Activated naive CD4-positive, alpha-beta T cell treated with anti-CD3 and anti-CD28 coated beads for 36 hours (primary cell): ENCODE measurements at places on chromosomes 5 and 9.

GRCh38 chr5:143691945-143692290 lies 120.0 kb upstream of the HMHB1 start:
- no peak for DNase-seq

DNA sequence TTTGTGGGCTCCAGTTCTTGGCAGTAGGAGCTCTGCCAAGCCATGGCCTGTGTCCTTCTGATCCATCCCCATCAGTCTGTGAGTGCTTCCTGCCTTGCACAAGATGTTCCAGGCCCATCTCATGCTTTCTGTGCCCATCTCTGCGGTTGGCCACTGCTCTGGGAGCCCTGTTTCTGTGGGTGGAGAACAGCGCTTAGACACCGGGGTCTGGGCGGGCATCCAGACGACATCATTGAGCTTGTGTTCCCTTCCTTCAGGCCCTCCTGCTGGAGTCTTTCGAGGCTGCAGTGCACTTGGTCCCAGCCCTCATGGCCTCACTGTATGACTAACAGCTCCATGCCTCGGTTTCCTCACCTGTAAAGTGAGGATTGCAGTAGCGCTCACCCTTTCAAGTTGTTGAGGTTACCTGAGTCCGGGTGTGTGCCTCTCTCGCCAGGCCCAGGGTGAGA lies 14.9 kb upstream of the CARD19 start:
- peak; percentile 3 for DNase-seq

GRCh38 chr5:132147663-132148062 lies 74.1 kb downstream of the CSF2 start:
- DNase-seq, result no peak

DNA sequence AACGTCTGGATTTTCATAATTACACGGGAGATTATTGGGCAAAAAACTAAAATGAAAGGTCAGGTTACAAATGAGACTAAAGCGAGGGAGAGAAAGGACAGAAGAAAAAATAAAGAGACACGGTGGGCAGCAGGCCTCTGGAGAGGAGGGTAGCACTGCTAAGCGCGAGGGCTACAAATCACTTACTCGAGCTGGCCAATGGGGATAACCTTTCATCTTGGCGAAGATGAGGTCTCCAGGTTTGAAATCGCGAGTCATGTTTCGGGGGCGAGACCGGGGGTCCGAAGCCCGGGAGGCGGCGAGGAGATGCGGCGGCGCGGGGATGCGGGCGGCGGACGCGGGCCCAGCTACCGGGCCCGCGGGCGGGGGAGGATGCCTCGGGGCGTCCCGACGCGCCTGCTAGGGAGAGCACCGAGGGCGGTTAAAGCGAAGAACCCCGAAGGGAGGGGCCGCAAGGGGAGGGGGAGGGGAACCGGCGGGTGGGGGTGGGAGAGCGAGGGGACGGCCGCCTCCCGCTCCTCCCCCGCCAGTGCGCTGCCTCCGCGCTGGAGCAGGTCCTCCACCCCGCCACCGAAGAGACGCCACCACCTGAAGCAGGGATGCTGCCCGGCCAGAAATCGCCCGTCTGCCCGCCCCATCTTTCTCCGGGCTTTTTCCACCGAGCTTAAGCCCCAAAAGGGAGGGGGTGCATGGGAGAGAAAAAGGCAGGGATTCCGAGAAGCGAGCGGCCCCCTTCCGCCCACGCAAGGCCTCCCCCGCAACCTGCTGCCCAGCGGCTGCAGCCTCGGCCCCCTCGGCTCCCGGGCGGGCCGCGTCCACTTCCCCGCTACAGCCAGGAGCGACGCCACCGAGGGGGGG lies 610 bp downstream of the PSIP1 start:
- peak; percentile 77 for DNase-seq

DNA sequence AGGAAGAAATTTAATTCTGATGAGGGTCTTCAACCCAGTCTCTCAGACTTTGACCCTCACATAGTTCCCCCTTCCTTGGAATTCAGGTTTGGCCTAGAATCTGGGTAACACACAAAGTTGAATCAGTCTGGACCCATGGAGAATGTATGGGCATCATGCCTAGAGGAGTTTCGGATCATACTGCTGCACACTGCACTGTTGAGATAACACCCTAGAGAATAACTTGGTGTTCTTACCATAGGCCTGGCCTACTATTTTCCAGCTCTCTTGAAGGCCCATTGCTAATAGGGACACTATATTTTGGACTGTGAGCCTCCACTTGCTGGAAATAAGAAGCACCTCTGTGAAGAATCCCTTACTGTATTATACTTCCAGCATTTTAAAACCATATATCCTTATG lies 413.5 kb downstream of the PLK2 start:
- DNase-seq, result no peak

DNA sequence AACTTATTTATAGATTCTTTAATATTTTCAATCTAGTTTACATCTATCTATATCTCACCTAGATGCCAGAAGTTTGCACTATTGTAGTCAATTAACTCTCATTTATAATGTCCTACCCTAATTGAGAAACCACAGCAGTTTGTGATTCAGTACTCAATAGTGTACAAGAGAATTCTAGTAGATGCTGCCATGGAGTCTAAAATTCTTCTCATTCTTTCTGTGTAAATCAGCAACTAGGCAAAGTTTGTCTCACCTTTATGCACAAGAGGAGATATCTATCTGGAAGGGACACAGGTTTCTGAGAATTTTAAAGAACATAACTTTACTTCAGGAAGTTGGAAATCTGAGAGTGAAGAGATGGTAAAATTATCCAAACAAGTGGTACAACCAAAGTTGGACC lies 173.0 kb upstream of the FBXL7 start:
- no peak for DNase-seq

DNA sequence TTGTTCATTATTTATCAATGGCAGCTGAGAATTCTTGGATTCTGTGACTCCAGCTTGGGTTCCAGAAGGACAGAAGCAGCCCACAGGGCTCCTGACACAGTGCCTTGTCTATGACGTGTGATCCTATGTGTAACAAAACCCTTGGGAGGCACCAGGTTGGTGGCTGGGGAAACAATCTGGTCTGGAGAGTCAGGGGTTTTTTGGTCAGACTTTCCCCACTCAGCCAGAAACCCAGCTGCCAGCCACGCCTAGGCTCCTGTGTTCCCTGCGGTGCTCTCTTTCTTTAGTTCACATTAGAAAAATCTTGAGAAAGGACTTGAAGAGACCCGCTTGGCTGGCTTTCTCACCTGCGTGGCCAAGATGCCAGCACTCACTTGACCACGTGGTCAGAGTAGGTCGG lies 15.5 kb upstream of the ZBED3 start:
- DNase-seq, result no peak

DNA sequence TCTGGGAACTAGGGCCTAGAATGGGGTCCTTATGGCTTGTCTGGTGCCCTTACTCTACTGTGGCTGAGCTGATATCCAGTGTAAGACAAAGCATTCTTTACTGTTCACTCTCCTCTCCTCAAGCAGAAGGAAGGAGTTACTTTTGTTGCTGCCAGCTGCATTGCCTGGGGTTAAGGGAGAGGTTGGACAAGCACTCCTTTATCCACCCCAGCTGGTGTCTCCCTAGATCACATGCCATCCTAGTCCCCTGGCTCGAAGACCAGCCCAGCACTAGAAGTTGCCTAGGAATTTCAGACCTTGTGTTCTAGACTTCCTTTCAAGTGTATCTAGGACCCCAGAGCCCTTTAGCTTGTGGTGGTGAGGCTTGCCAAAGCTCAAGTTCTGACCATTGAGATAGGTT lies 1051.5 kb upstream of the C9orf72 start:
- DNase-seq, result no peak

DNA sequence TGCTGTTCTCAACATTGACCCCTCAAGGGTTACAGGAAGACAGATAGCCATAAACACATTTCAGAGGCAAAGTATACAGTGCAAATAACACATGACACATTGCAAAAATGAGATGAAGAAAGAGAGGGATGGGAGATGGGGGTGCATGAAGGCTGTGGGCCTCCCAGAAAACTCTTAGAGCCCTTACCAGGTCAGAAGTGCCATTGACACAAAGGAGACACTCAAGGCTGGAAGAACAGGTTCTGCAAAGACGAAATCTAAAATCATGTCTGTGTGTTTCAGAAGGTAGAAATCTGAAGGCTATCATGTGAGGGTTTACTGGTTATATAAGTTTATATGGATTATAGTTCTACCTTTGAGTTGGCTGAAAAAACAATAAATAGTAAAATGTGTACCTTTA lies 318.8 kb downstream of the BNC2 start:
- DNase-seq, result no peak

- DNase-seq, result no peak
These were observed 341.3 kb downstream of the RASEF start for GRCh38 chr9:82721593-82721992.

- no peak for DNase-seq
These were observed 158.0 kb downstream of the DEPDC1B start for GRCh38 chr5:60541980-60542379.

- no peak for DNase-seq
These were observed 612.1 kb upstream of the CDH6 start for GRCh38 chr5:30581198-30581935.

- no peak for DNase-seq
These were observed 49.0 kb upstream of the CKMT2 start for GRCh38 chr5:81183811-81184748.

- no peak for DNase-seq
These were observed 66.8 kb downstream of the INSYN2B start for GRCh38 chr5:169913479-169913878.

DNA sequence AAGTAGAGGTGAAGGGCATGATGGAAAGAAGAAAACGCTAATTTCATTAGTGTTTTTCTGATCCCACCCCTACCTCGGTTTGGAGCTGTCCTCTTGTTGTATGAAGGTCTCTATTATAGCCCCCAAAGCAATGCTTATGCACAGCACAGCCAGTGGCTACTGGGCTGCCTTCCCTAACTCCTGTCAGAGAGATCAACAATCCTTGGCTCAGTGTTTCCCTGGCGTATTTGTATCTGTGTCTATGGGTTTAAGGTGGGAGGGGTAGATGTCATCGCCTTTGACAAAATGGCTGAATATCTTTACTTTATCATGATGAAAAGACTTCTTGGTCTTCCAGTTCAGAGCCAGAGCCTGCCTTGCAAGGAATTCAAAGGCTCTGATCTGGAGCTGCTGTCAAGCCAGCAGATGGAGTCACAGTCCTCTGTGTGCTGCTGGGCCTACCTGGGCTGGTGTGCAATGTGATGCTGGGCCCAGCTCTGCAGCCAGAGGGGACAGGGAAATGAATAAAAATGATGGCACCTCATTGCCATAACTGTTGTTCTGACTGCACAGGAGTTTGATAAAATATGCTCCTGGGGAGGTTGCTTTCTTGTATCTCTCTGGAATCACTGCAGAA lies 20.1 kb upstream of the HSPA9 start:
- DNase-seq, result no peak

DNA sequence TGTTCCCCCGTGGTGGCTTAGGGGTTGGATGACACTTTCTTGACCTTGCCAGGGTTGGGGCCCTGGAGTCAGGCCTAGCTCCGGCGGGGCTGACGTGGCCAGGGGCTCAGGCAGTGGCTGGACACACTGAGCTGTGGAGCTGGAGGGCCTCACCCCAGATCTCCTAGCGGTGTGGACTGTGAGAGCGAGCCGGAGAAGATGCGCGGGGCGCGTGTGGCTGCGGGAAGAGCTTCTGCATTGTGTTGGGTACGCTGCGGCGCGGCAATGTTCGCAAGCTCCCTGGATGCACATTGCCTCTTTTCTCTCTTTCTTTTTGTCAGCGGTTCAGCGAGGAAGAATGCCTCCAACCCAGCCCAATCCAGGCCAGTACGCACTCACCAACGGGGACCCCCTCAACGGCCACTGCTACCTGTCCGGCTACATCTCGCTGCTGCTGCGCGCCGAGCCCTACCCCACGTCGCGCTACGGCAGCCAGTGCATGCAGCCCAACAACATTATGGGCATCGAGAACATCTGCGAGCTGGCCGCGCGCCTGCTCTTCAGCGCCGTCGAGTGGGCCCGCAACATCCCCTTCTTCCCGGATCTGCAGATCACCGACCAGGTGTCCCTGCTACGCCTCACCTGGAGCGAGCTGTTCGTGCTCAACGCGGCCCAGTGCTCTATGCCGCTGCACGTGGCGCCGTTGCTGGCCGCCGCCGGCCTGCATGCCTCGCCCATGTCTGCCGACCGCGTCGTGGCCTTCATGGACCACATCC lies 4.8 kb downstream of the NR2F1 start:
- DNase-seq, result no peak

DNA sequence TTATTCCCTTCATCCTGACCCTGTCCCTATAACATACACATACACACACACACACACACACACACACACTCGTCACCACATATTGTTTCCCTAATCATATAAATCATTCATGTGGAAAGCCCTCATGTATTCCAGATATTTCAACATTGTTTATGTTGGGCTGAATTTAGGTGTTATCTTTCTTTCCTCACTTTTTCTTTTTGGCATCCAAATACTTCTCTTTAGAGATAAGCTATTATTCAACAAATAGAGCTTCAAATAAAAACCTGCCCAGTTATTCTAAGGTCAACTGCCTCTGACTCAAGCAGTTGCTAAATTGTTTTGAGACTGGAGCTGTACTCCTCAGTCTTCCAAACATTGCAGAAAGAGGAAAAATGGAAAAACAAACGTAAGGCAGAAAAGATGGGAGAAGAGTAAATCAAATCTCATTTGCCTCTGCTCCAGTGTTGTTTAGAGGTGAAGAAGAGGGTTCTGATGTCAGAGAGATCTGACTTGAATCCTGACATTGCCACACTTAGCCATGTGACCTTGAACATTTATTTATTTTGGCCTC lies 215.7 kb downstream of the GAS1 start:
- no peak for DNase-seq

DNA sequence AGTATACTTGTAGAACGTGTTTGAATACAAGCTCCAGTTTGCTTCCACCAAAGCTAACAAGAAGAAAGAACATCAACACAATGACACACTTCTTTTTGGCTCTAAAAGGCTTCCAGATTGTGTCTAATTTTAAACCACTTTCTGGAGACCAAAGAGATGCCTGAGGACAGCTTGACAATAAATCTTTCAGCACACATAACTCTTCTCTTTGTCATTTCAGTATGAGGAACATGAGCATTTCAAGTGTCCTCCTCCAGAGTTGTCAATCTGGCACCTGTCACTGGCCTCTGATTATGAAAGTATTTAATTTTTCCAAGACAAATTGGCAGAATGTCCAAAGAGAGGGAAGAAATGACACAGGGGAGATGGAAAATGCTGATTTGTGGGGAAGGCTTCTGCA lies 79.0 kb upstream of the TLR4 start:
- DNase-seq, result no peak

DNA sequence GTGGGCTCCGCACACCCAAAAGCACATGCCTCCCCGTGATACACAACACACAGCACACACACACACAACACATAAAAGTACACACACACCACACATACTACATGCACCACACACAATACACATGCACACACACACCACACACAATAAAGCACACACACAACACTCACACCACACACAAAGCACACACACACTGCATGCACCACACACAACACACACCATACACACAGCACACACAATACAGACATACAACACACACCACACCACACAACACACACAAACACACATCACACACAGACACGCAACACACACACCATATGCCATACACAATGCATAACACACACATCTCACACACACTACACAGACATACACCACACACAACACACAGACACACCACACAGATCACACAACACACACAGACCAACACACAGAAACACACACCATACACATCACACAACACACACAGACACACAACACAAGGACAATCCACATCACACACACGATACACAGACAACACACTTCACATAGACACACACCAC lies 3.4 kb upstream of the CCDC187 start:
- no peak for DNase-seq
